ENCODE measurements at places on chromosomes 5 and 9.

- no peak for DNase-seq
These were observed 215.1 kb downstream of the CD180 start for GRCh38 chr5:66981266-66982055.

GRCh38 chr5:151144922-151145321 lies 12.7 kb downstream of the ANXA6 start:
- no peak for DNase-seq

- no peak for DNase-seq
These were observed 56.7 kb downstream of the UBE2QL1 start for GRCh38 chr5:6505416-6505755.

DNA sequence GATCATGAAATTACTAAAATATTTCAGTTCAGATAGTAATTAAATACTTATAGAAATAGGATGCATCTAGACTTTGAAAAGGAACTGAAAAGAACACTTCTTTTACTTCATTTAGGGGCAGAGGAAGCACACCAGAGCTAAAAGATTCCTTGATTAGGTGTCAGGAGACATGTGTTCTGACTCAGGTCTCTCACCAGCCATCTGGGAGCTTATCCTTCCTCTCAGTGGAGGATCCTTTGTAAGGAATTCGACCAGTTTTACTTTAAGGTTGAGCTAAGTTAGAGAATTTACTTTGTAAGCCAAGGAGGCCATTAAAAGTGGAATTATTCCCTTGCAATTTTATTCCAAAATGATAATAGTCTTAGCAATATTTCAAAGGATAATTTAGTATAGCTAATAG lies 16.7 kb downstream of the VCAN start:
- DNase-seq = peak; percentile 10

- no peak for DNase-seq
These were observed 24.5 kb downstream of the LHFPL2 start for GRCh38 chr5:78624011-78624541.

- DNase-seq = no peak
These were observed 11.3 kb upstream of the ADRB2 start for GRCh38 chr5:148815086-148815485.
